T47D (cell line): ENCODE measurements at places on chromosomes 3 and 15.

- DNase-seq, result no peak
Observed at GRCh38 chr15:23052522-23052921, 13.2 kb upstream of the TUBGCP5 start.

DNA sequence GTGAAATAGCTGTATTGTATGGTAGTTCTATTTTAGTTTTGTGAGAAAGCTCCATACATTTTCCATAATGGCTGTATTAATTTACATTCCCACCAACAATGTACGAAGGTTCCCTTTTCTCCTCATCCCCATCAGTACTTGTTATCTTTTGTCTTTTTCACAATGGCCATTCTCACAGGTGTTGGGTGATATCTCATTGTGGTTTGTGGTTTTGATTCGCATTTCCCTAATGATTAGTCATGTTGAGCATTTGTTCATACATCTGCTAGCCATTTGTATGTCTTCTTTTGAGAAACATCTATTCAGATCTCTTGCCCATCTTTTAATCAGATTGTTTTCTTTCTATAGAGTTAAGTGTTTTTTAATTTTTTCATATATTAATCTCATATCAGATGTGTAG, 931.9 kb downstream of the IGSF11 start:
- no peak for DNase-seq

- no peak for DNase-seq
Observed at GRCh38 chr3:21170964-21171363, 580.0 kb downstream of the ZNF385D start.

DNA sequence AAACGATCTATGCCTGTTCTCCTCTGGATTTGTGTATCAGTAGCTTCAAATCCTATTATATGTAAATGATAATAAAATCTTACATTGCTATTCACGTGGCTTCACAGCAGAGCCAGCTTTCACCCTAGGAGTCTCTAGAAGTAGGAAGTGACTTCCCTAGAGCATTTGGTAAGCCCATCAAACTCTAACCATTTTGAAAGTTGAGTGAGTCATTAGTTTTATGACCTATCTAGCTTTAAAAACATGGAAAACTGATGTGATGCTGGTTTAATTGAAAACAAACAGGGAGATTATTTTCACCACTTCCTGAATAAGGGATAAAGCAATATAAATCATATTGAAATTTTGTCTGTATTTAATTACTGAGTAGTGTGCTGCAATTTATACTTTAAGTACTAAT, 275.2 kb downstream of the EPHA6 start:
- no peak for DNase-seq

GRCh38 chr3:28139288-28139687, 102.1 kb upstream of the CMC1 start:
- no peak for DNase-seq

DNA sequence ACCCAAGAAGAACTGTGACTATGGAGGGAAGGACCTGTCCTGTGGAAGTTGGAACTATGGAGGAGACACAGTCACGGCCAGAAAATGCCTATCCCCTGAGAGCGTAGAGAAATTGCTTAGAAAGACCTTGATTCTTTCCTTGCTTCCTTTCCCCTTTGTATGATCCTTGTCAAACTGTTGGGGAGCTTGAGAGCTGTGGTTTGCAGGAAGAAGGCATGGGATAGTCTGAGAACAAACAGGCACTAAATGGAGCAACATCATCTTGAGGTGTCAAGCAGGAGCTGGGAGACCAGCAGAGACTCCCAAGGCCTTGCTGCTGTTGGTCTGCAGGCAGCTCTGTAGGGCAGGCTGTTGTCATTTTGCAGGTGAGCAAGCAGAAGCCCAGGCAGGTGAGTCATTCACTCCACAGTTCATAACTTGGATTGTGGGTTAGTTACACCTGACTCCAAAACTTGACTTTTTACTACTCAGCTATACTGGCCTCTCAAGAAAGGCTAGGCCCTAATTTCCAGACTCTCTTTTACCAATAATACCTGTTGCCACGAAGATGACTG, 298.9 kb downstream of the LRTM1 start:
- DNase-seq, result no peak

- DNase-seq, result no peak
Observed at GRCh38 chr3:195425849-195426248, 17.0 kb downstream of the ACAP2 start.

DNA sequence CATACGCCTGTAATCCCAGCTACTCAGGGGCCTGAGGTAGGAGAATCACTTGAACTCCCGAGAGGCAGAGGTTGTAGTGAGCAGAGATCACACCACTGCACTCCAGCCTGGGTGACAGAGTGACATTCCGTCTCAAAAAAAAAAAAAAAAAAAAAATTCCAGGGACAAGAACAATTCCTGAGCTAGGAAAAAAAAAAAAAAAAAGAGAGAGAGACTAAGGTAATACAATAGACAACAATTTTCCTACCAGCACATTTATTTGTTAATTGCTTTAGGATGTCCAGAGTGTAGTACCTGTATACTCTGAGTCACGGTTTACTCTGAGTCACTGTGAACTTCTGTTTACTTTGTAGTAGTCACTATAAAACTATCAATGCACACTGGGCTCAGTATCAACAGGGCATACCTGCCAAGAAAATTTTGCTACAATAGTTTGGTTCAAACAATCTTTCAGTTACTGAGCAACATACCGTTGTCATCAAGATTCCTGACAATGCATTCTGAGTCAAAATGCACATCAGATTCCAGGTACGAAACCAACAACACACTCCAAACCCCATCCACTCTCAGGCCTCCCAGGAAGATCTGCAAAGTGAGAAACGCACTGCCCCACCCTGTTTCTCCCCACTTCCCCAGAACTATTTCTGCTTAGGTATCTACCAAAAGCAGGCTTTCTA, 28.3 kb downstream of the IGF2BP2 start:
- peak; percentile 57 for DNase-seq

- DNase-seq, result peak; percentile 13
Observed at GRCh38 chr3:140160553-140160952, 225.6 kb downstream of the CLSTN2 start.

DNA sequence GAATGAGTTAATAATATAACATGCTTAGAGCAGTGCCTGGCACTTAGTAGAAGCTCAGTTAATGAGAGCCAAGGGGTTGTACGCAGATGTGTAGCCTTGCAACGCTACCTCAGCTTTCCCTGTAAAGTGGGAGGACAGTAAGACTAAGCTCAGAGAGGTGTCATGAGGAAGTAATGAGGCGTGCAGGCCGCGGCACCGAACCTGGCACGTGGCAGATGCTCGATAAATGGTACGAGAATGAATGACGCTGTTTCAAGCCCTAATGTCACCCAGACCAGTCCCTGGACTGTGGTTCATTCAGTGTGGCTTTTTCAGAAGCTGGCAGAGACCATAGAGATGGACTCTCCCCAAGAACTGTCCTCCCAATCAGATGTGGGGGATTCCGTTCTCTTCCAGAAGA, 21.2 kb downstream of the GRIP2 start:
- no peak for DNase-seq

DNA sequence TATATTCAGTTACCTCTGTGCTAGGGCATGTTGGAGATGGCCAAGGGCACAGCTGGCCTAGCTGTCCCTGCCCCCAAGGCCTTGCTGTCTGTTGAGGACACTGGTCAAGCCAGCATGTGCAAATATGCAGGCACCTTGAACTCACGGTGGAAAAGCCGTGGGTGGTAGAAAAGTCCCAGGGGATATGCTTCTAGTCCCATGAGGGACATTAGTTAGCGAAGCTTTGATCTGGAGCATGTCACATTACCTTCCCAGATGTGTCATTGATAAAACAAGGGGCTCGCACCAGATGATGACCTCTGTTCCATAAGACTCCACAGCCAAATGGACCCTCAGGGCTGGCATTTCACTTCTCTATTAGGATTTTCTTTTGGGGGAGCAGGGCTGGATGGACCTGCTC, 14.2 kb upstream of the TMEM158 start:
- DNase-seq, result no peak

GRCh38 chr15:33500432-33501195, 189.8 kb downstream of the RYR3 start:
- no peak for DNase-seq

DNA sequence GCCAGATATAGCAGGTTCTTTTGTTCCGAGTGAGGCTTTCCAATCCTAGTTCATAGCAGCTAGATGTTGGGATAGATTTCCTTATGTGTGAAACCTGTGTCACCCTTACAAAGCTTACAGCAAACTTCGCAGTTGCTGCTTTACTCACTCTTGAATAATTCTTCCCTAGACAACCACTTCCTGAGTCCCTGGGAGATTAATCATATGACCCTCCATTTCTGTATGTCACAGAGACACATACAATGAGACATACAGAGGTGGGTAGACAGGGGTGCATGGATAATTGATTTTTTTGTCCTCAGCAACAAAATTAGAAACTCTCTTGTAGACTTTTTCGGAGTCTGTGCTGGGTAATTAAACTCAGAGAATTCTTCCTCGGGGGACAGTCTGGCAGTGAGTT, 163.2 kb downstream of the NSUN3 start:
- DNase-seq, result no peak

DNA sequence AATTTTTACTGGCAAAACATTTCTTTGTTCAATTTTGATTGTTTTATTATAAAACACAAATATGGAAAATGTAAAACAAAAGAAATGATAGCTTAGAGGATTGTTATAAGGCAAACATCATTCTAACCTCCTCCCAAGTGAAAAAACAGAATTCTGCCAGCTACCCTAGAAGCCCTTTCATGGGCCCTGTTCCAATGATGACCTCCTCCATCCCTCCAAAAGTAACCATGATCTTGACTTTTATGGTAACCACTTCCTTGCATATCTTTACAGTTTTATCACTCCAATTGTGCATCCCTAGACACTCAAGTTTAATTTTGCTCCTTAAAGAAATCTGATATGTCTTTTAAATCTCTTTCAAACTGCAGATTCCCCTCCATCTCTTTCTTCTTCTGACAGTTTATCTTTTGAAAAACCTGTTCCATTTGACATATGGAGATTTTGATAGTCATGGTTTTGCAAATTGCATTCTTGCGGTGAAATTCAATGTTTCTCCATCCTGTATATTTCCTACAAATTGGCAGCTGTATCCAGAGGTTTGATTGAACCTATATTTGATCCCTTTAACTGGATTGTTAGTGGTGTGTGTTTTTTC, 27.0 kb upstream of the TNFAIP8L3 start:
- DNase-seq, result no peak

DNA sequence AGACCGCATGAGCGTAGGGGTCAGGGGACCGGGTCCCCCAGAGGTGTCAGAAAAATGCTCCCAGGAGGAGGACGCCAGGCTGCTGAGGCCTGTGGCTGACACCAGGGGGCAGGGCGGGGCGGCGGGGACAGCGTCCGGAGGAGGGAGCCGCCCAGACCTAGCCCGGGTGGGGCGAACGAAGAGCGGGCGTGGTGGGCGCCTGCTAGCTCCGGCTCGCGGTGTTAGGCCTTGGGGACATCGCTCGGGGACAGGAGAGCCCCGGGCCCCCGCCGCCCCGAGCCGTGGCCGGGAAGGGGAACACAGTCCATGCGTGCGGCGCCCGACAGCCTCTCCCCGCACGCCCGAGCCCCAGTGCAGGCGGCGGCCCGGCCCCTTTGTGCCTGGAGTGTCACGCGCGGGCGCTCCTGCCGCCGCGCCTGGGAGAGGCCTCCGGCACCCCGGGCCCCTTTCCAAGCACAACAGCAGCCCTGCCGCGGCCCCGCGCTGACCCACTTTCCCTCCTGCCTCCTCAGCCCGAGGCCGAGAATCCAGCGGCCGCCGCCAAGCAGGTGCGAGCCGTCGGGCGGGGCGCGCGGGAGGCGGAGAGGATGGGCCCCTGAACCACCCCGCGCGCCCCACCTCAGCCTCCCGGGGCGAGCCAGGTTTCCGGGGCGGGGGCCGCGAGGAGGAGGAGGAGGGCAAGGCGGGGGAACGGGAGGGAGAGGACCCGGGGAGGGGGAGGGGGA, 111.0 kb upstream of the KLF13 start:
- DNase-seq, result peak; percentile 59

- no peak for DNase-seq
Observed at GRCh38 chr15:93819826-93820225, 411.5 kb upstream of the MCTP2 start.

DNA sequence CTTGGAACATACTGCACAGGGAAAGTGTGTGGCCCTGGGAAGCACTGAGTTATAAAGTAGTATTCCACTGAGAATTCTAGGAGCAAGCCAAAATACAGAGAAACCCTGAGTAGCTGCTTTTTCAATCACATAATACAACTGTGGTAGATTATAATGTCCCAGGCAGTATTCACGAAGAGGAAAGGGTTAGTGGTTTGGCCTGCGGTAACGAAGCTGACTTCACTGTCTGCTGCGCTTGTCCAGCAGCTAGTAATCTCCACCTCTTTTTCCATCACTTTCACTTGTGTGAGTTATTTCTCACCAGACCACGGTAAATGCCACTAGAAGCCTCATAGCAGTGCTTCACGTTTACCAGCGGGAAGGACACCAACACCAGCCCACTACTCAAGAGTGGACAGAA, 34.4 kb downstream of the RPL39L start:
- no peak for DNase-seq

GRCh38 chr3:101848326-101848725, 988 bp upstream of the NFKBIZ start:
- no peak for DNase-seq

GRCh38 chr3:110542552-110543150, 529.0 kb upstream of the NECTIN3 start:
- DNase-seq, result no peak

GRCh38 chr3:176075491-176075890, 1121.8 kb downstream of the TBL1XR1 start:
- no peak for DNase-seq

DNA sequence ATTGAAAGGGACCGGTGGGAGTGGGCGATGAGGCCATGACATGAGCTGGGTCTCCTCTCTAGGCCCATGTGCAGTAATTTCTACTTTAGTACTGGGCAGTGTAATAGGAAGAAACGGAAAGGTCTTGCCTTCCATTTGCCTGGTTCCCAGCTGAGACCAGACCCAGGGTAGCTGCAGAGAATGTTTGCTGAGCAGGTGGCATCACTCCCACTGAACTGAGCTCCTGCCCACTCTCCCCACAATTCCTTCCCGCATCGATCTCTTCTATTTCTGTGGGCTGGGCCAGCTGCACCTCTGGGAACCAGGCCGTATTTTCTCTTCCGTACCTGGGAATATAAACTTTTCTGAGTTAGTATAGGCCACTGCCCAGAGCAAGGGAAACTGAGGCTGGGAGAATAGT, 15.8 kb downstream of the ESYT3 start:
- no peak for DNase-seq

DNA sequence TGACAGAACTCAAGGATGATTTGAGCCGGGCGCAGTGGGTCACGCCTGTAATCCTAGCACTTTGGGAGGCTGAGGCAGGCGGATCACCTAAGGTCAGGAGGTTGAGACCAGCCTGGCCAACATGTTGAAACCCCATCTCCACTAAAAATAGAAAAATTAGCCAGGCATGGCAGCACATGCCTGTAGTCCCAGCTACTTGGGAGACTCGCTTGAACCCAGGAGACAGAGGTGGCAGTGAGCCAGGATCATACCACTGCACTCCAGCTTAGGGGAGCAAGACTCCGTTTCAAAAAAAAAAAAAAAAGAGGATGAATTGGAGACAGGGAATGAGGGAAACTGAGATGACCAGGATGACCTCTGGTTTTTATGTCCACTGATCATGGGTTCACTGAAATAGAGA, 60.4 kb upstream of the CDIN1 start:
- no peak for DNase-seq
